Cerebellar cortex (tissue), 1 donor: ENCODE measurements at places on chromosomes 11 and 22.

DNA sequence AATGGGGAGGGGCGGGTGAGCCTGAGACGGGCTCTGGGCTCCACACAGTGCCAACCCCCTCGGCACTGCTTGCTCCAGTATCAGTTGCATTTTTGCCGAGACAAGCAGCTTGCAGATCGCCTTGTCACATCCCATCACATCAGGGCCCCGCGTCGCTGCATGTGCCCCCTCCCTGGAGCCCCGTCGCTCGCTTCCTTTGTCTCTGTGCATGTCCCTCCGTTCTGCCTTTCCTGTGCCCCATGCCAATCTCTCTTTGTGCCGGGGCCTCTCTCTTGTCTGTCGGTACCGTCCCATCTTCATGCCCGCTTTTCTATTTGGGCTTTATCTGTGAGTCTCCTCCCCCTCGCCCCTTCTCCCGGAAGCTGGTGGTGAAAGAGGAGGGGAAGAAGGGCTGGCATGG is 202.2 kb downstream of the CEP164 start:
- DNase-seq, result no peak

DNA sequence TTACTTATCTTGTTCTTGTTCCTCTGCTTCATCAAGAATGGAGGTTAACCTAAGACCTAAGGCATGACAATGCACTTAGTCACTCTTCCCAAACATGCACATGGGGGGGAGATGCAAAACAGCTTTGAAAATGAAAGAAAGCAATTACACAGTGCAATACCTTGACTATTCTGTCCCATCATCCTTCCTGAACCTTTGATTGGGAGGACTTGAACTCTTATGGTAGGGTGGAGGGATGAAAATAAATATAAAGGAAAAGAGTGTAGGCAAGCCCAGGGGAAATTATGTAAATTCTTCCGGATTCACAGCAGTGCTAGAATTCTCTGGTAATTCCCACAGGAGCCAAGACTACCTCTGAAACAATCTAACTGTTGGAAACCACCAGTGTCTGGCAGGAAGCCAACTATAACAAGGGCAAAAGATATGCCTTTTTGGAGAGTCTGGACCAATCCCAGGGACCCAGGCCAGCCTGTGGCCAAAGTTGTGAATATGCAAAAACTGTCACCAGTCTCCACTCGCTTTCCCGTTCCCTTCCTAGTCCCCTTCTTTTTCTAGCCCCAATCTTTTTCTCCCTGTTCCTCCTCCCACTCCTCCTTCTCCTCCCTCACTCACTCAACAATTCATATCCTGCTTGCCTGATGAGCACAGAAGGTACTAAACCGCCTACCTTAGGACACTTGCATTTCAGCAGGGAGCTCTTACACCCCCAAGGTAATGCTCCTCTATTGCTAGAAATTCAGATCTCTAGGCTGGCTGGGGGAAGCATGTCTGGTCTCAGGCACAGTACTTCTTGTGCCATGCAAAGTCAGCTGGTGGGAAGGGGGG is 2.5 kb upstream of the RCN1 start:
- peak; percentile 48 for DNase-seq

DNA sequence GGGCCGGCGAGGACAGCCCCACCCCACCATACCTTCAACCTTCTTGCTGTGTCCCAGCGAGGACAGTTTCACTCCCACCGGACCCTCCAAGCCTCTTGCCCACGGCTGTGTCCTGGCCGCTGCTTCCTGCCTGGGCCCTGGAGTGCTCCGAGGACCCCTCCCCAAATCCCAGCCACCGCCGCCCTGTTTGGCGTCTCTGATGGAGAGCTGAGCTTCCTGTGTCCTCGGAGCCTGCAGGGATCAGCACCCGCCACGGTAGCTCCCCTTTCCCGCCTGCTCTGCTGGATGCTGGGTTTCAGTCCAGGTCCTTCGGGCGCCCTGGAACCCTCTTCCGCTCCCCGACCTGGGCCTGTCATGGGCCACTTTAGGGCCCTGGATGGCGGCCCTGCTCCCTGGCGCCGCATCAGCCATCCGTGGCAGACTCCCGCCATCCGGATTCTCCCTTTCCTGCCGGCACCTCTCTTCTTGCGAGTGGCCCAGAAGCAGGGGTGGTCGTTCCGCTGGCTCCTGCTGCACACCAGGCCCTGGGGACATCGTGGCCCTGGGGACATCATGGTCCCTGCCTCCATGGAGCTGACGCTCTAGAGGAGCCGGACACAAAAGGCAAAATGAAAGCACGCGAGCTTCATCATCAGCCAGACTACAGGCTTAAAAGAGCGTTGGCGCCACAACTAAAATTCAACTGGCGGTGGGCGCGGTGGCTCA is 34.3 kb upstream of the GAL start:
- DNase-seq, result no peak

DNA sequence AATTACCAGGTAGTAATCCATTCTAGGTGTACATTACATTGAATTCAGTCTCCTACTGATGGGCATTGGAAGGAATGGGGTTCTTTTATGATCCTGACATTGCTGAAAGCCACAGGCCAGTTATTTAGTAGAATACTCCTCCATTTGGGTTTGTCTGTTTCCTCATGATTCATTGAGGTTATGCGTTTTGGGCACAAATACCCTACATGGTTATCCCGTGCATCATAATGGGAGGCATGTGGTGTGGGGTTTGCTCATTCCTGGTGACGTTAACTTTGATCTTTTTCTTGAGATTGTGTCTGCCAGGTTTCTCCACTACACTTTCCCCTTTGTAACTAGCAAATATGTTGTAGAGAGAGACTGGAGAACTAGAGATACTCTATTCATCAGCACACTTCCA is 5.5 kb downstream of the FOLR3 start:
- no peak for DNase-seq

DNA sequence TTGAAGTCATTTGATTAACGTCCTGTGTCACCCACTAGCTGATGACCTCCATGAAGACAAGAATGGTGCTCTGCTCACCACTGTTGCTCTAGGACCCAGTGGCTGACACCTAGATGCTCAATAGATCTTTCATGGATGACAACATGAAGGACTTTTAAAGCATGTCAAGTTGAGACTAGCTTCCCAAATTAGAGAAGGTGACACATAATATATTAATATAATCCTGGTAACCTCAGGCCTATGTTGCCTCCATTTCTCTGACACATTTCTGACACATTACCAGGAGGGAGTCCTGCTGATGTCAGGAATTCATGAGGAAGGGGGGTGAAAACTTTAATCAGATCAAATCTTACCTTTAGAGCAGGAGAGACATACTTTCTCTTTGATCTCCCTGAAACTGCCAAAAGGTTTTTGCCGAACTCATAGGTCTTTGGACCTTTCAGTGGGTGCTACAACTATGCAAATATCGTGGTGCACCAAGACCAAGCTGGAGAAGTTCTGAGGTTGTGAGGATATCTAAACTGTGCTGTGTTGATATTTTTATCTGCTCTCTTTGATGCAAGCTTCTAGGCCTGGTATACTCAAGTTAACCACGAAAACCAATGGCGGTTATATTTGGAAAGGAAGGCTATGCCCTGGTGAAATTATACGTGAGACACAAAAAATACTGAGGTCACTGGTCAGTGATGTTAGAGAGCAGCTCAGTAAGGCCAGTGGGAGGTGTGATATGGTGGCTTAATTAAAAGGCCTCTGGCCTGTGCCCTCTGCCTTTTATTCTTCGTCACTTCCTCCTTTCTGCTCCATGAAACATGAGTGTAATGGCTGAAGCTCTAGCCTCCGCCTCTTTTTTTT is 13.2 kb upstream of the AMPD3 start:
- no peak for DNase-seq

DNA sequence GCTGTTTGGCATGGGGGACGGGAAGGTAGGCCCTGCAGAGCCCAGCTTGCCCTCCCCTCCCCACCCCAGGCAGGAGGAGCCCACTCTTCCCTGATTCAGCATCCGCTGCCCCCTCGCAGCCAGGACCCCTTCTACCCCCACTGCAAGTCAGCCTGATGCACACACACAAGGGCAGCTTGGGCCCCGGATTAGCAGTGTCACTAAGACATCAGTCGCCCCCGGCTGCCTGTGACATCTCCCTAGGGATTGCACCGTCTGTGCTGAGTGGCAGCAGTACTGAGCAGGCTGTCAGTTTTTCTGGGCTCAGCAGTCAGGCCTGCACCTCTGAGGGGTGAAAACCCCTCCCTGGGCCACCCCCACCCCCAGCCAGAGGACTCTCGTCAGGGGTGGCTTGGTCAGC is 30.4 kb upstream of the SYT7 start:
- DNase-seq, result no peak

- DNase-seq, result no peak
Observed at GRCh38 chr11:10355257-10355661, 50.4 kb downstream of the ADM start.

DNA sequence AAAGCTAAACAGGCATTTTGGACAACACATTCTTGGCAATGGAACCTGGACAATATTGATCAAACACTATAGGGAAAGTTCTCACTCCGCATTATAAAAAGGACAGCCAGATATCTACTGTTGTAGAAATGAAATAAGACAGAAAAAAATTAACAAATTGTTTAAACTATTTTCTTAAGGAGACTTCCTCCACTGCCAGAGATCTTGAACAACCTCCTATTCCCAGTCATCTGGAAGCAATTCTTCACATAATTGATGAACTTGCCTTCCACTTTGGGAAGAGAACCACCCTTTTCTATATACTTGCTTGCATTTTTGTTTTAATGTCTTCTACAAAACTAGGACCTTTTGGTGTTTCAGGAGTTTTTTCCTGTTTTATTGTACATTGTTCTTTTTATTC is 216.1 kb downstream of the CASP12 start:
- no peak for DNase-seq

DNA sequence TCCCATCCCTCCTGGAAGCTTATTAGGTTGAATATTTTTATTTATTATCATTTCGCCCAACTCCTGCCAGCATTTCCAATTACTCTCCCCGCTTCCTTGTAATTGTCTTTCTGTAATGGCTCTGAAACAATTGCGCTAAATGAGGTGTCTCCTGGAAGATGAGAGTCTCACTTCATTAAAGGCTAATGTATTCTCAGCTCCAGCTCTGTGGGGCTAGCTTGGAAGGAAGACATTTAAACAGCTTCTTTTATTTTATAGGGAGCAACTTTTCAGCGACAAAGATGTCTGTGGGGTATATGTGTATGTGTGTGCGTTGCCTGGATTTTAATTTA is 86.6 kb downstream of the PKNOX2 start:
- DNase-seq, result no peak

GRCh38 chr11:122165607-122166371 is 49.8 kb upstream of the BLID start:
- DNase-seq, result no peak

GRCh38 chr11:113504071-113504470 is 28.9 kb upstream of the DRD2 start:
- DNase-seq, result no peak

- no peak for DNase-seq
Observed at GRCh38 chr22:17707526-17707925, 66.7 kb downstream of the BID start.

- no peak for DNase-seq
Observed at GRCh38 chr22:41534219-41534618, 10.1 kb downstream of the POLR3H start.

DNA sequence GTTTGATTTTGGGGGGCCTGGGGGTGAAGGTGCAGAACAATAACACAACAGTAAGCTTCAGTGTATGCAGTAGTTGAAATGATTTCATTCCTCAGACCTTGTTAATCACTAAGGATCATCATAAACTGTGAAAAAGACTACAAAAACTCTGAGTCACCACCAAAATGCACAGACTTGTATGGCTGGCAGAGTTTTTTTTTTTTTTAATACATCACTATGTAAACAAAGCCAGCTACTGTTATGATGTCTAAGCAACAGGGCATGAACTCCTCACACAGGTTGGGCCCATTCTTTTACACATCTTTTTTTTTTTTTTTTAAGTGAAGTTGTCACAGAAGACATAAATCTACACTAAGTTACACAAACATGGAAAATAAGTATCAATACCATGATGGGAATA is 311.9 kb downstream of the GUCY1A2 start:
- DNase-seq, result no peak
